ENCODE measurements at places on chromosomes 5 and 9.

GRCh38 chr9:37608250-37608649 lies 15.9 kb upstream of the TOMM5 start:
- no peak for DNase-seq

DNA sequence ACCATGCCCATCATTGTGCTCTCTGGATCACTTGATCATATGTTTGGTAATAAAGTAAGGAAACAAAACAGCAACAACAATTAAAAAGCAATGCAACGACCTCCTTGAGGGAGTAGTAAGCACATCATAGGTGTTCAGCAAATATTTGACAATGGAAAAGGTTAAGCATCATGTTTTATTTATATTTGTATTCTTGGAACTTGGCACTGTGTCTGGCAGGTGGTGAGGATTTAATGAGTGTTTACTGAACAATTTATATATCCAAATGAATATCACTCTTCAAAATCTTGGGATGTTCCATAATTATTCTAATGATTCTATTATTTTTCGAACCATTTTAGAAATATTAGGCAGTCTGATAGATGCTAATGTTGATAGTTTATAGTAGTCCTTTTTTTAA lies 6.2 kb downstream of the PIP5K1B start:
- no peak for DNase-seq

- DNase-seq = no peak
Observed at GRCh38 chr5:60023255-60023654, 129.7 kb upstream of the PDE4D start.

DNA sequence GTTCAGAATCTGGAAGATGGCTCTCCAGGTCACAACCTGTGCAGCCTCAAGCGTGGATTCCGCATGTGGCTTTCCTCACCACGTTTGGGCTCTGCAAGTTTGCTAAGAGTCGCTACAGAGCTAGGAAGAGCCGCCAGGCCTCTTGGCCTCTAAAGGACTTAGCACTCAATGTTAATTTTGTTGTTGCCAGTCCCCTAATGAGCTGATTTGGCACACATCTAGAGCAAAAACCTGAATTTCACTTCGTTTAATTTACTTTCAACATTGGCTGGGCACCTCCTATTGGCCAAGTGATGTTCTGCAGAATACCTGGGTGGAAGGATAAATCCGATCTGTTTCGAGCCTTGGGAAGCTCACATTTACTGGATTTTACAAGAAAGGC lies 65.8 kb upstream of the UNC5A start:
- no peak for DNase-seq

- DNase-seq = no peak
Observed at GRCh38 chr5:150548123-150548522, 40.2 kb downstream of the NDST1 start.

DNA sequence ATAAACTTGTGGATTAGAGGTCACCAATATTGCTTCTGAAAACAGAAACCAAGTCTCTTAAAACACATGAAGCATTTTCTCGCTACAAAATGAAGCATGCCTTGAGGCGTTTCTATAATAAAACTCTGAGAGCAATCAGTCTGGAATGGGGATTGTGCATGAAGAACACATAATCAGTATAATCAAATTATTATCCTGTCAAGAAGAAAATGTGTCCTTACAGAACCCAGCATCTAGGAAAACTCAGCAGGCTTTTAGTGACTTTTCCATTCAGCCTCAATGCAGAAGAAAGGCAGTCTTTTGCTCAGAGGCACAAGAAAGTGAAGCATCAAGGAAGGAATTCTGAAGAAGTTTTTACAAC lies 121.9 kb downstream of the CDH18 start:
- DNase-seq = no peak
